NCI-H1436 (cell line): ENCODE measurements at places on chromosomes 3 and 15.

- no peak for DNase-seq
Measured at GRCh38 chr3:59580996-59581395, 531.2 kb upstream of the CFAP20DC start.

DNA sequence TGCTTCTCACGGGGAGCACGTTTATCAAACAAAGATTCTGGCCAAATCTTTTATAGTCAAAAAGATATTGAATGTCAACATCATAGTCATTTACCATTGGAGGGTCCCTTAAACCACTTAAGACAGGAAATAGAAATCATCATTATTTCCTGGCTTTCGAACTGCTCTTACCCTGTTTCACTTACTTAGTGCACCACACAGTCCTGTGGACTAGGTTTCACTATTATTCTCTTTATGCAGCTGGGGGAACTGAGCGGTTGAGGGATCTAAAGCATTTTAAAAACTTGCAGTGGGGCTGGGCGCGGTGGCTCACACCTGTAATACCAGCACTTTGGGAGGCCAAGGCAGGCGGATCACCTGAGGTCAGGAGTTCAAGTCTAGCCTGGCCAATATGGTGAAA, 13.7 kb upstream of the TPRG1 start:
- DNase-seq: no peak

- no peak for DNase-seq
Measured at GRCh38 chr3:56980243-56980642, 80.2 kb upstream of the SPATA12 start.

DNA sequence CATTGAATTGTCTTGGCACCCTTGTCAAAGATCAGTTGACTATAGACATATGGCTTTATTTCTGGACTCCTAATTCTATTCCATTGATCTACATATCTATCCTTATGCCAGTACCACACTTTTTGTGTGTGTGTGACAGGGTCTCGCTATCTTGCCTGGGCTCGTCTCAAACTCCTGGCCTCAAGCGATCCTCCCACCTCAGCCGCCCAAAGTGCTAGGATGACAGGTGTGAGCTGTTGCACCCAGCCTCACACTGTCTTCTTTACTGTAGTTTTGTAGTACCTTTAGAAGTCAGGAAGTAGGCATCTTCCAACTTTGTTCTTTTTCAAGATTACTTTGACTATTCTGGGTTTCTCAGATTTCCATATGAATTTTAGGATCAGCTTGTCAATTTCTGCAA, 24.3 kb downstream of the CDAN1 start:
- no peak for DNase-seq

DNA sequence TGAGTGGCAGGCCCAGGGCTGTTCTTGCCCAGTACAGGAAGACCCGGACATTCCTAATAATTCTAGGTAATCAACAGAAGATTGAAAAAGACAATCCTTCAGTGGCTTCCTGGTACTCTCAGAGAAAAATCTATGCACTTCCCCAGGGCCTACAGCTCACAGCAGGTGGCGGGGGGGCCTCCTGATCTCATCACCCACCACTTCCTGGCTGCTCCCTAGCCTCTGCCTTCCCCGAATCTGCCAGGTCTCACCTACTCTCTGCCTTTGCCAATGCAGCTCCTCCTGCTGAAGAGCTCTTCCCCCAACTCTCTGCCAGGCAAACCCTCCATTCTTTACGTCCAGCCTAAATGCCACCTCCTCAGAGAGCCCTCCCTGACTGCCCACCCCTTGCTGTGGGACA, 37.5 kb downstream of the EHD4 start:
- no peak for DNase-seq

- DNase-seq: no peak
Measured at GRCh38 chr3:143822374-143822773, 25.9 kb downstream of the SLC9A9 start.

DNA sequence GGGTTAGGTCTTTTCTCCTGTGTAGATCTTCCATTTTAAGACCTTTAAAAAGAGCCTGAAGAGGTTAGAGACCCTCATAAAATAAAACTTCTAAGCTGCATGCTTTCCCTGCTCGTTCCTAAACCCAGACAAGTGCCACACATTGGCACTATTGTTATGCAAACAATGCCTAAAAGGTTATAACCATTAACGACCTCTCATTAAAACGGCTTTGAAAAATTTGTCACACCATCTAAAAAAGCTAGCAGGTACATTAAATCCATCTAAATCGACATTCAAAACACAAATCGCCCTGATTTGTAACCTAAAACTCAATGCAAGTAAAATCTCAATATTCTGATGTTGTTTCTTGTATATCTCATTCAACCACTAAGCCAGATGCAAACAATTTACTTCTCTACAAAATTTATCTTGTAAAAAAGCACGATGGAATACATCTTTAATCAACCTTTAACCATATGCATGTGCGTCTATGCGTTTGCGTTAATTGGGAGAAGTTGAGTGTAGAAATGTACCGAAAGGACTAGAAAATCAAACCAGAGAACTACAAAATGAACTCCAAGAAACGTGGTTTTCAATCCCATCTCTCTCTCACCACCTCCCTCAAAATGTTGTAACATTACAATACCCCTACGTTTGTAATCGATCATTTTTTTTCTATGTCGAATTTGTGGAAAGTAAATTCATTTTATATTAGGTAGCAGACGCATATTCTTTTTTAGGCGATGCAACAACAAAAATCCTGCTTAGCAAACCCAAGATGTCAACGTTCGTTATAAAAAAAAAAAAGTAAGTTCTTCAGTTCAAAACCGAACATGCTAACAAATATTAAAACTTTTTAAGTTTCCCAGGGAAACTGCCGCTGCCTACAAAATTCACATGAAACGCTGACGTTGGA, 1.2 kb downstream of the ALDH1A2 start:
- no peak for DNase-seq

DNA sequence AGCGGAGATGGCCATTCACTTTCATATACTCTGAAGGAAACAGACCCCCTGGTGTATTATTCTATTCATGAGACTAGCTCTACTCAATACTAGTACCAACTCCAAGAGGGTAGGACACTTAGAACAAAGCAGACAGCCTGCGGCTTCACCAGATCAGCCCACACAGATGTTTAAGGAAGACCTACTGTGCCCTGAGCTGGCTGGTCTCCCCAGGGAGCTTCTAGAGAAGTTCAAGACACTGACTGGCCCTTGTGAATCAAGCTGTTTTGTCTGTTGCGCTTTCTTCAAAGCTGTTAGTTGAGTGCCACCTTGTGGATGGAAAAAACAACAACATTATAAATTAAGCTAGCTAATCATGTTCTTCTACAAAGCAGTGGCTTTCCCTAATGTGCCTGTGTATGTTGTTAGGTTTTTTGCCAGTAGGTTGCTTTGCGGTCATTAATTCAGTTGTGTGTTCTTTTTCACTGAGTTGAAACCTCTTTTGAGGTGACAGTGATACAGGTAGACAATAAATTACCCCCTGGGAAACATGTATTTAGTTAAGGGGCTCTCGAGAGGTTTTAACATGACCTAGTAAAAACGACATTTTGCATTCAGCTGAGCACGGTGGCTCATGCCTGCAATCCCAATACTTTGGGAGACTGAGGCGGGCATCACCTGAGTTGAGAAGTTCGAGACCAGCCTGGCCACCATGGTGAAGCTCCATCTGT, 64.2 kb upstream of the MYZAP start:
- DNase-seq: peak; percentile 86

DNA sequence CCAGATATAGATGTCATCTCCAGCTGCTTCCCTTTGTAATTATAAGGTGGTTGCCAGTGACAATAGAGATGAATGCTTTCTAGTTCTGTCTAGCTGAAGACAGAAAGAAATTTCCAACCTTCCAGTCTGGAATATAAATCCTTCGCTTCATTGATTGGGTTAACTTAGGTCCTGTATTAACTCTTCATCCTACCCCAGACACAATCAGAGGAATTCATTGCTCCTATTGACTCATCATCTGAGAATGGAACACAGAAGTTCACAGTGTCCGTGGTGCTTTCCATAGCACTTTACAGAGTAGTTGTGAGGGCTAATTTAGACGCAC, 241.4 kb downstream of the NFKBIZ start:
- no peak for DNase-seq

DNA sequence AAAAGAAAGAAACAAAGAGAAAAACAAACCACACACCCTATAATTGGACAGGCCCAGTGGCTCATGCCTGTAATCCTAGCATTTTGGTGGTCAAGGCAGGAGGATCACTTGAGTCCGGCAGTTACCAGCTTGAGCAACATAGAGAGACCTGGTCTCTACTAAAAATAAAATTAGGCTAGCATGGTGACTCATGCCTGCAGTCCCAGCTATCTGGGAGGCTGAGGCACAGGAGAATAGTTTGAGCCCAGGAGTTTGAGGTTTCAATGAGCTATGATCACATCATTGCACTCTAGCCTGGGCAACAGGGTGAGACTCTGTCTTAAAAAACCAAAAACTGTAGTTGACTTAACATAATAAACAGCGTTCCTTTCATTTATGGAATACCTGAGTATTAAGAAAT, 72.3 kb upstream of the ST3GAL6 start:
- no peak for DNase-seq

DNA sequence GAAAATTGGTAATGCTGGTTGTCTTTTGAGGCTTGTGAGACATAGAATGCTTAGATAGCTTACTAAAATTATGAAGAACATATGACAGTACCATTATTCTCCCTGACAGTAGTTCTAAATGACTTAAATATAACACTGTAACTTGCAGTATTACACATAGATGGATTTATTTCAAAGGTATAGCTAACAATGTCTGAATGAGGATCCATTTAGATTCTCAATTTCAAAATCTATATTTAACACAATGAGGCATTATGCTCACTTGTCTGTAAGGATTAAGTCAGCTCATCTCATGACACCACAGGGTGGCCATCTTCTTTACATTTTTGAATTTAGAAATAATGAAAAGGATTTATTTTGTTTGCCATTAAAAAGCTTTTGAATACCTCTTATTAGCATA, 108.4 kb downstream of the CCNL1 start:
- DNase-seq: no peak

DNA sequence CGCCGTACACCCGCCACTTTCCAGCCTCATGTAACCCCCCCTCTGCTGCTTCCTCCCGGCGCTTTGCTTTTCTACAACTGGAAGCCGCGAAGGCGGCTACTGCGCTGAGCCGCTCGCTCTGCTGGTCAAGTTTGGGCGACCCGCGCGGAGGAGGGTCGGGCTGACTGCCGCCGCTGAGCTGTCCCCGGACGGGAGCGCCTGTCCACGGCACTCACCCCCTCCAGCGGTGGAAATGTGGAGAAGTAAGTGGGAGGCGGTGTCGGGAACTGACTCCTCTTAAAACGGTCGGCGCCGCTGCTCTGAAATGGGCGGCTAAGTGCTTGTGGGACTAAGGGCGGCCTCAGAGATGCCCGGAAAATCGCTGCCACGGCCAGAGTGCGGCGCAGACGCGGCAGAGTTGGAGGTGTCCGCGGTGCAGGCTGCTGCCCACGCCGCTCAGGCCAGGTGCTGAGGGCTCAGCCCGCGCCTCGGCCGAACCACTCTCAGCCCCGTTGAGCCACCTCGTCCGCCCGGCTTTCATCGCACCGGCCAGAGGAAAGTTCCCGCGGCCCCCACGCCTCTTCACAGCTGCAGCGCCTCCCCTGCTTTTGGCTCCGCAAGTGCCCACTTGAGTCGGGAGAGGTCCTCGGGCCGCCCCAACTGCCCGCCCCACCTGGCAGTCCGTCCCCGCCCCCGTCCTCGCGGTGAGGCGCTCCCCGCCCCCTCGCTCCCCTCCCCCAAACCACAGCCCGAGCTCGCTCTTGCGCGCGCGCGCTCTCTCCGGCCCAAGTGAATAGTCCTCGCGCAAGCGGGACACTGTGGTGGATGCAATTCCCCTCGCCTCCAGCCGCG, at the start of gene EPHA6:
Gene EPHA6 (plus strand): TSS at position 775 of the 831 bp plus-strand sequence.
- DNase-seq: no peak

DNA sequence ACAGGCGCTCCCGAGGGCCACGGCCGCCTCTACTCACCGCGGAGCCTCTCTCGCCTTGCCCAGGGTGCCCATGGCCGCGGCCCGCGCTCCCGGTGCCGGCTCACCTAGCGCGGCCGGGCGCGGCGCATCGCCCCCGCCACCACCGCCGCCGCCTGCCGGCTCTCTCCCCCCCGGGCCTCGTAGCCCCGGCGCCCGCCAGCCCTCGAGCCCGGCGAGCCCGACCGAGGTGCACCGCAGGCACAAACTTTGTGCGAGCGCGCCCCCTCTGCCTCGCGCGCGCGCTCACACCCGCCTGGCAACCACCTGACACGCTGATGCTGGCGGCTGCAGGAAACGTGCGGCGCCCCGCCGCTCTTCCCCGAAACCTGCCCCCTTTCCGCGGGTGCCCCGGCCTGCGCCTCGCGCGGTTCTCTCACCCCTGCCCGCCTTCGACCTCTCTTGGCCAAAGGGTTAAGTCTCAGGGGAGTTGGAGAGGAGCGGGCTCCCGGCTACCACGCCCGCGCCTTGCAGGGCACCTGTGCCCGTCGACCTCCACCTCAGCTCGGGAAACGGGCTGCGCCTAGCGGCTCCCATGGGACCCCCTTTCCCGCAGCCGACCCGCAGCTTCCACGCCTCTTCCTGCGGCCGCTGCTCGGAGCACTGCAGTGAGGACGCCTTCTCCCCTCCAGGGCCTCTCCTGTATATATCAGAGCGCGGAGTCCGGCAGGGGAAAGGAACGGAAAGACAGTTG, at the start of gene RASGRP1:
Gene RASGRP1 (minus strand): TSS at position 258 of the 730 bp plus-strand sequence. CDS start 186 bp downstream, at position 72.
- peak; percentile 42 for DNase-seq

DNA sequence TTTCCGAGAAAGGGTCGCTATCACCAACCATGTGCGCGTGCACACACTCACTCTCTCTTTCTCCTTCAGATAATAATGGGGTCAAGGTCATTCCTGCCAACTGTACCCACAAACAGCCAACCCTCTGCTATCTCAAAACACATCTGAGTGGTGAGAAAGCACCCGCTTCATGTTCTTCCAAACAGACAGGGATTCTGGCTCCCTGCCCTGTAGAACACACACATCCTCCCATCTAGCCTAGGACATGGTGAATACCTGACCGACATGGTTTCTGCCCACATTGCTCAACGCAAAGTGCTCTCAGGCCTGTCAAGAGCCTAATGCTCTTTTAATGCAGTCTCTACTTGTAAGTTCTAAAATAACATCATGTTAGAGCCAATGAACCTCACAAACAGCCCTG, 302.2 kb downstream of the FOXP1 start:
- no peak for DNase-seq

DNA sequence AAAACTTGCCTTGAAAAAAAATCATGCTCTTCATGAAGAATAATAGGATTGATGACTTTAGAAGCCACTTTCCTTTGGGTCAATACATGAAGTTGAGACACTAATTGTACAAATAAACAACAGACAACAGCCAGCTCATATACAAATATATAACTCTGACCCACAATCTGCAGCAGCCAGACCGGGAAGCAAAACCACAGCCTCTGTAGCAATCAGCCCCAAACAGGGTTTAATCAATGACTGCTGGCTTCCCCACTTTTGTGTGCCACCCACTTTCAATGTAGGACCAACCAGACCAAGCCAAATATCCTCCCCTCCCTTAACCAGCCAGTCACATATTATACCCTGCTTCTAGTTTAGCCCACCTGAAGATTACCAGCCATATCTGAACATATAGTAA, 39.0 kb downstream of the IFT57 start:
- no peak for DNase-seq

GRCh38 chr15:68695061-68695595, 116.3 kb downstream of the CORO2B start:
- no peak for DNase-seq

- no peak for DNase-seq
Measured at GRCh38 chr15:54082836-54083492, 104.7 kb downstream of the UNC13C start.
